ENCODE measurements at places on chromosomes 3 and 15.

GRCh38 chr3:71244153-71244825 lies 339.2 kb downstream of the FOXP1 start:
- no peak for DNase-seq

- DNase-seq: no peak
Observed at GRCh38 chr15:31031471-31032067, 40.1 kb upstream of the MTMR10 start.

GRCh38 chr3:139307601-139308555 lies 35.9 kb upstream of the MRPS22 start:
- no peak for DNase-seq

DNA sequence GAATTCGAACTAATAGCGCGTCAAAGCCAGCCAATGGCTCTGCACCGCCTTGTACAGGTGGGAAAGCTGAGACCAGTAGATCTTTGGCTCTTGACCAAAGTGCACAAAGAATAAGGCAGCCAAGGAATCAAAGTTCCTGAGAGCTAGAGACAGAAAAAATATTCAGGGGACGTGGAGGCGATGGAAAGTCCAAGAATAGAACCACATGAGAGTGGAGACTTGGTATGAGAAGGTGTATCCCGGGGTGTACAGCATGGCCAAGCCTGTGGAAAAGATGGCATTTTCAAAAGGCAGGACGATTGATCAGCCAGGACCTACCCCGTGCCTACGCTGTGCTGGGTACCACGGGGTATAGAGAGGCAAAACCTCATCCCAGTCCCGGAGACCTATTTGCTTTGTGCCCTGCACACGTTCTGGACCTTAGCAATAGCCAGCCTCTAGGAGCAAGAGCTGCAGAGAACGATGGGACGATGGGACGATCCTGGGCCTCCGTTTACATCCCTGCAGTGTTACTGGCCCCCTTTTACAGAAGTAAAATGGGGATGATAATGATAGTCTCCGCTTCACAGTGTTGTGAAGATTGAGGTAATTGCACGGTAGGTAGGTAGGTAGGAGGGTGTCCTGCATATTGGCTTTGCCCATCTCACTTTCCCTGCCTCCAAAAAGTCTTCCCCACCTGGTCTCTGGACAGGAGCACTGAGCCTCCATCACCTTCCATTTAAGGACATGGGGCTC lies 583 bp upstream of the RBSN start:
- DNase-seq: no peak

GRCh38 chr3:33130144-33130543 lies 16.3 kb downstream of the CRTAP start:
- no peak for DNase-seq

DNA sequence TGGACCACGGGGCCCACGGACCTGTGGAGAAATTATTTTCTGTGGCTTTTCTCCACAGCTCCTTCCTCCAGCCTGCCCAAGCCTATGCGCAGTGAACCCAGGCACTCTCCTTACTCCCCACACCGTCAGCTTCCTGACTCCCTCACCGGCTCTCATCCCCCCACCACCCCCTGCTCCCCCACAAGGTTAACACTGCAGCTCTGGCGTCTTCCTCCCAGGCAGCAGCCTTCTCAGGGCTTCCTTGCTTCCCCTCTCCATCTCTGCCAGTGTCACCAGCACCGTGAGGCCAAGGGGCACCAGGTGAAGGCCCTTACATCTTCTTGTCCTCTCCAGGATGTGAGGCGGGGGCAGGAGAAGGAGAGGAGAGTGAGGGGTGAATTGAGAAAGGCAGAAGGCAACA lies 168.3 kb upstream of the TLE3 start:
- DNase-seq: no peak

DNA sequence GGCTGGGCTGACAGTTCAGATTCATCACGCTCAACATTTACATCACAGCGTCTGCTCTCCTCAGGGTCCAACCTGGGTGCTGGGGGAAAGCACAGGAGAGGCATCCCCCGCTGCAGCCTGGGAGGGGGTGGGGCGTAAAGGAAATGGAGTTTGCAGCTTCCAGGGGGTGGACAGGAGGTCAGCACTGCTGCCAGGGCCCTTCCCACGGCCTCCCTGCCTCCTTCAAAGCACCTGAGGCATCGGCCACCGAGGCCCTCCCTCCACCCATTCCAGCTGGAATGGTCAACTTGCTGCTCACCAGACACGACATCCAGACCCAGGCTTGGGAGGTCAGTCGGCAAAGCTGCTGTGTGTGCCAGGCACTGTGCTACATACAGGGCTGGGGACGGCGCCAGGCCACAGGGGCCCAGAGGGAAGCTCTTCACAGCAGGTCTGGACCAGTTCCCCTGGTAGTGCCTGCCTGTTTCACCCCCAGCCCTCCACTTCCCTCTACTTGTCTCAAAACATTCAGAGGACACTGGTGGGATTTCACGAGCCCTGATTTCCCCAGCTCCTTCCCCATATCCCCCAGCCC lies 120.7 kb downstream of the ANP32A start:
- DNase-seq: no peak

- DNase-seq: no peak
Observed at GRCh38 chr3:107987036-107987939, 103.5 kb downstream of the CD47 start.

DNA sequence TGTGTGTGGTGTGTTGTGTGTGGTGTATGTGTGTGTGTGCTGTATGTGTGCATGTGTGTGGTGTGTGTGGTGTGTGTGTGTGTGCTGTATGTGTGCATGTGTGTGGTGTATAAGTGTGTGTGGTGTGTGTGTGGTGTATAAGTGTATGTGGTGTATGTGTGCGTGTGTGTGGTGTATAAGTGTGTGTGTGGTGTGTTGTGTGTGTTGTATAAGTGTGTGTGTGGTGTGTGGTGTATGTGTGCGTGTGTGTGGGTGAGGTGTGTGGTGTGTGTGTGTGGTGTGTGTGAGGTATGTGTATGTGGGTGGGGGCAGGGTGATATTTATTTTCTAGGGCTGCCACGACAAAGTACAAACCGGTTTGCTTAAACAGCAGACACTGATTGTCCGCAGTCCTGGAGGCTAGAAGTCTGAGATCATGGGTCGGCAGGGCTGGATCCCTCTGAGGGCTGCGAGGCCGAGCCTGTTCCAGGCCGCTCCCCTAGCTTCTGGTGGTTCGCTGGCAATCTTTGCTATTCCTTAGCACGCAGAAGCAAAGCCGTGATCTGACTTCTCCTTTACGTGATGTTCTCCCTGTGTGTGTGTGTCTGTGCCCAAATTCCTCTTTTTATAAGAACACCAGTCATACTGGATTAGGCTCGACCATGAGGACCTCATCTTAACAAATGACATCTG lies 160.2 kb downstream of the XXYLT1 start:
- no peak for DNase-seq

GRCh38 chr3:72137865-72138861 lies 353.2 kb upstream of the PROK2 start:
- DNase-seq: no peak

DNA sequence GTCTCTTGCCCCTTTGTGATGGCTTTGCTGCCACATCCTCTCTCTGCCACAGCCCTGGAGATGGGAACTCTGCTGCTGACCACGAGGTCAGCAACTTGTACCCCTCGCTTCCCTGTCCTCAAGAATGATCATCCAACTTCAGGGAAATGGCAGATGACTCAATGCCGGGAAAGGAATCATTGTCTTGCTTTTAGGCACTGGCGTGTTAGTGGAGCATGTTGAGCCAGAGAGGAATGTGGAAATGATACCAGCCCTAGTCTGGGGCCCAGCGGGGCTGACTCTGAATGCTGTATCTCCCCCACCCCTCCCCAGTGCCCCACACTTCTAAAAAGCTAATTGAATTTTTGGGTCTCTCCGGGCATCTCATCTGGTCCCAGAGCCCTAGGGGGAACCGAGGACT lies 184.9 kb upstream of the BHLHE40 start:
- DNase-seq: no peak

- DNase-seq: peak; percentile 99
Observed at GRCh38 chr3:101573449-101574387, at the start of gene PCNP. Gene PCNP, plus strand, starts transcription at chr3:101574180. Its CDS starts 36 bp downstream, at chr3:101574216.

DNA sequence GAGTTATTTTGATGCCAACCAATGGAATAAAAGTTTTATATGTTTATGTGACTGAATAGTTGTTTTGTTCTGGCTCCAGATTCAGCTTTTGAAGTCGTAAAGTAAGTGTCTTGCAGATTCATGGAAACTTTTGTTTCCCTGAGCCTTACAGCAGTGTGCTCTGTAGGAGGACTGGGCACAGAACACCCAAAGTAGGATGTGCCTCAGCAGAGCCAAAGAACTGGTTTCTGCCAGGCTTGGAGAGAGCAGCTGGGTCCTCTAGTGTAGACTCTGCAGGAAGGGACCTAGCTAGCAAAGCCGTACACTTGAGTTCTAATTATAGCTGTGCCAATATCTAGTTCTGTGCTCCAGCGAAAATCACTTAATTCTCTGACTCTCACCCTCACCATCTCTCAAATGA lies 261.2 kb upstream of the DNAJC19 start:
- no peak for DNase-seq

DNA sequence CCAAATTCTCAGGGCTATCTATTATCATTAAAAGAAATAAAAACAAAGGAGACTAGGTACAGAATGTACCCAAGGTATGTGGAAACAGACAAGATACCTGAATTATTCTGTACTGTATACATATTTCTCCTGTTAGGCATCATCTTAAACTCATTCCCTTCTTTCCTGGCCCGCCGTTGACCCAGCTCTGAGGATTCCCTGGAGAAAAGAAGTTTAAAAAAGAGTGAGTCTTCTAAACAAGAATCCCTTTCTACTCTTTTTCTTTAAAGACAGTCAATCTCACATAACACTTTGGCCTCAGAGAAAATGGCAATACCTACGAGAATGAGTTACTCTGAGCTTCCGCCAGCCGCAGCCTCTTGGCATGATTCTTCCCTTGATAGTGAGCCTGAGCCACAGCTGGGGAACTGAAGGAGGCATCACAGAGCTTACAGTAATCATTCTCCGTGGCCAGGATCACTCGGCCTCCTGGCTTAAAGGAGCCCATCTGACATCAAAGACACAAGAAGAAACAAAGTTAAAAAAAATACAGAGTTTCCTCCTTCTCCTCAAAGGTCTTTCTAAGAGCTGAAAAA lies 44.2 kb downstream of the ZMAT3 start:
- DNase-seq: no peak

DNA sequence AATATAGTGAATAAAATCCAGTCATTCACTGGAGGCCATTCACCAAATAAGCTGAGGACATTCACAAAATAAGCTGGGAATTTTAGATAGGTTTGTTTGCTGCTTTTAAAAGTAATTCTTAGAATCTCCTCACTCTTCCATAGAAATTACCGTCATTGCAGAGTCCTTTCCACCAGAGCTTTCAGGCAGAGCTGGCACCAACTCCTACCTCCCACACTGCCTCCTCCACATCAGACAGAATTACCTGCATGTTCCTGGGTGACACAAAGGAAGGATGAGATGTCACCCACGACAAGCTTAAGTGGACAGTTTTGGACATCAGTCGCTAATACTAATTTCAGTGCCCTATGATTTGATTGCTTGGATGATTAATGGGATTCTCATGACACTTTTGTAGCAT lies 1113.2 kb downstream of the IGSF11 start:
- no peak for DNase-seq

- DNase-seq: no peak
Observed at GRCh38 chr3:120059081-120059864, 35.0 kb downstream of the GSK3B start.

DNA sequence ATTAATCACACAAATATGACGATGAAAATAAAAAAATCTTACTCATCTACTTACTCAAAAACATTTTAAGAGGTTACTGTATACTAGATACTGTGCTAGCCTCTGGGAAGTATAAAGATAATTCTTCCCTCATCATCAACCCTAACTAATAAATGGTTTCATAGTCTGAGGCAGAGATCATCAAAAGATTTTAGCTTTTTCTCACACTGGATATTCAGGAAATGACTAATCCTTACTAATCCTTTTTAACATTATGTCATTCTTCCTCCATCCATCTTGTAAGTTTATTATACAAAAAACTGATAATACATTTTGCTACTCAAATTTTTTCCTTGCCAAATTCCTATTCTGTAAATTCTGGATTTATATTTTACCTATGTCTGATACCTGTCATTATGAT lies 29.7 kb downstream of the ACAD11 start:
- DNase-seq: no peak

GRCh38 chr3:143832433-143832832 lies 15.8 kb downstream of the SLC9A9 start:
- no peak for DNase-seq

DNA sequence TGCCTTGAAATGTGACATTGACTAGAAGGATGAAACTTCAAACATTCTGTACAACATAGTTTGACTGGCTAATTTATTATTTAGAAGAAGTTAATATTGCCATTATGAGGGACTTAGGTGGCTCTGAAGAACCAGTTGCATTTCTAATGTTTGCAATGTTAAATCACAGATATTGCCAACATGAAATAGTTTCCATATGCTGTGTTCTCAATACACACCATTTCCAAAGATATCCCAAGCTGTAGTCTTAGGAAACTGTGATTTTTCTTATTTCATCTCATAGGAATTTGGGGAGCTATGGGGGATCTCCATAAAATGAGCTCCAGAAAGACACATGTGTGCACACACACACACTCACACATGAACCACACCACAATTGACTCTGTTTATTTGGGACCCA lies 36.3 kb downstream of the ALG1L2 start:
- DNase-seq: no peak

DNA sequence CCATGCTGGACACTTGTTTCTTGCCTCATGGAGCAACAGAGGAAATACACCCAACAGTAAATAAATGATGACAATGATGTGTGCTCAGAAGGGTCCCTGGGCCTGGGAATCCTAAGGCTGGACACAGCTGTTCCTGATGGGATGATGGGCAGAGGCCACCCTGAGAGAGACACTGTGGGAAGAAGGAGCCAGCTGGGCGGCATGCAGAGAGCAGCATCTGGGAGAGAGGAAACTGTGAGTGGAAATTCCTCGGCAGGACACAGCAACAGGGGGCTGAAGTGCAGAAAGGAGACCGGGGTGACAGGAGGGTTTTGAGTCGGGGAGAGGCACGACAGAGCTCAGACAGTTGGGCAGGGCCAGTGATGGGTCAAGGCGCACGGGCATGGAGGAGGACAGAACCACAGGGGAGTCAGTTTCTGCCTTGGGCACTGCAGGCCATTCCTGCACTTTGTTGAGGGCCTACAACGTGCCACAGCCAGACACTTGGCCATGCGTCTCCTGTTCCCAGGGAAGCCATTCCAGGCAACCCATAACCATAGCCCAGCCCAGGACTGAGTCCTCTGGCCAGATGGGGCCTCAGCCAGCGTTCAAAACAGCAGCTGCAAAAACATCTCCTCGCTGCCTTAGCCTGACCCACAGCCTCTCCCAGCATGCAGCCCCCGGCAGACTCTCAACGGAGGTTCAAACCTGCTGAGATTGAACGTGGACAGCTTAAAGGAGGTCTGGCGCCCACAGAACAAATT lies 36.7 kb upstream of the SLC6A1 start:
- DNase-seq: peak; percentile 13
